ENCODE measurements at places on chromosomes 4 and X.

- DNase-seq: no peak
These were observed 40.9 kb upstream of the DCLK2 start for GRCh38 chr4:150037251-150037856.

- DNase-seq: no peak
These were observed 96.0 kb downstream of the PTTG2 start for GRCh38 chr4:38056011-38056685.

DNA sequence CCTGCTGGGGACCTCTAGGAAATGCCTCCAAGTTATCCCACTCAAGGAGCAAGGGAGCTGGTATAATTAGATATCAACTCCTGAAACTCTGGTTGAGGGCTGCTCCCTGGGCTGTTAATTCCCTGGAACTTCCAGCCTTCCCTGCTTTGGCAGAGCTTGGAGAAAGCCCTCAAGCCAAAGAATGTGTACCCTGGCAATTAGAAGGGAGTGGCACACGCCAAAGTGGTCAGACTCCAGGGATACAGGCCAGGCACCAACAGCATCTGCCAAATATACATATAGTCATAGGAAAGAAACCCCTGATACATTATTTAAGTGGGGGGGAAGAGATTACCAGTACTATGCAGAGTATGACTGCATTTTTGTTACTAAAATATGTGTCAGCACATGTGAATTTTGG, 616.8 kb downstream of the BCOR start:
- DNase-seq: no peak

DNA sequence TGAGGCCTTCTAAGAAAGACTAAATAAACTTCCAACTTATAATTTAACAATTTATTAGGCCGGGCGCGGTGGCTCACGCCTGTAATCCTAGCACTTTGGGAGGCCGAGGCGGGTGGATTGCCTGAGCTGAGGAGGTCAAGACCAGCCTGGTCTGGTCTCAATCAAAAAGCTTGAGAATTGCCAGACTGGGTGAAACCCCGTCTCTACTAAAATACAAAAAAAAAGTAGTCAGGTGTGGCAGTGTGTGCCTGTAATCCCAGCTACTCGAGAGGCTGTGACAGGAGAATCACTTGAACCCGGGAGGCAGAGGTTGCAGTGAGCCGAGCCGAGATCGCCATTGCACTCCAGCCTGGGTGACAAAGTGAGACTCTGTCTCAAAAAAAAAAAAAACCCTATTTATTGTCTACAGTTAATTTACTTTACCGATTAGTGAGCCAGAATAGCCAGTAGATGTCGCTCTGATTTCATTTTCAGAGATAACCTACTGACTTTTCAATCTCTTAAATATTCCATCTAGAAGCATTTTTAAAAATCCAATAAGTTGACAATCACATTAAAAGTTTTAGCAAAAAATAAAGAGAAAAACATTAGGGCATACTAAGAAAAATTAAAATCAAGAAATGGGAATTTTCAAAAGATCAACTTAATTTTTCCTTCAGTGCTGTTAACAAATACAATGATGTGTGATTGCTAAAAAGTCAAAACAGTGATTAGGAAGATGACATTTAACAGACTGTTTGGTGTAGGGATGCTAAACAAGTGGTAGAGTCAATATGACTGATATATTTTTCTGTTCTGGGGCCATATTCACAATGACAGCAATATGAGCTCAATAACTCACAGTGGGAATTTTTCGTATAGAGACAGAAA, 4.3 kb upstream of the SHROOM3 start:
- DNase-seq: no peak

- no peak for DNase-seq
These were observed 43.2 kb upstream of the RBM47 start for GRCh38 chr4:40672528-40673522.

- no peak for DNase-seq
These were observed 174.2 kb upstream of the ETNPPL start for GRCh38 chr4:108937066-108937465.

GRCh38 chr4:66486068-66486467, 815.8 kb upstream of the EPHA5 start:
- DNase-seq: no peak

DNA sequence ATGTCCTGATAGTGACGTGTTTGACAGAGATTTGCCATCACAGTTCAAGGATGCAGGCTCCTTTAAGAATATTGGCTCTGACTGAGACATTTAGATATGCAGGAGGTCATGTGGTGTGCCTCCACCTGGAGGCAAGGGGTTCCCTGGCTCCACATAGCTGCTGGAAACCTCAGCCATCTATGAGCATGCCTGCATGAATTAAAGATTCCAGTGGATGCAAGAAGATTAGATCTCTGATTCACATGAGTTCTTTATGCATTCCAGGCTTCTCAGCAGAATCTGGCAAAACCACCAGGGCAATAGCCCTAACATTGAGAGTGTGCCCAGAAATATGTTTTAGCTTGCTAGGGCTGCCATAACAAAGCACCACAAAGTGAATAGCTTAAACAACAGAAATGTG, 298.5 kb upstream of the AADAT start:
- DNase-seq: no peak

- DNase-seq: no peak
These were observed 959.7 kb upstream of the LCORL start for GRCh38 chr4:18981234-18981615.

DNA sequence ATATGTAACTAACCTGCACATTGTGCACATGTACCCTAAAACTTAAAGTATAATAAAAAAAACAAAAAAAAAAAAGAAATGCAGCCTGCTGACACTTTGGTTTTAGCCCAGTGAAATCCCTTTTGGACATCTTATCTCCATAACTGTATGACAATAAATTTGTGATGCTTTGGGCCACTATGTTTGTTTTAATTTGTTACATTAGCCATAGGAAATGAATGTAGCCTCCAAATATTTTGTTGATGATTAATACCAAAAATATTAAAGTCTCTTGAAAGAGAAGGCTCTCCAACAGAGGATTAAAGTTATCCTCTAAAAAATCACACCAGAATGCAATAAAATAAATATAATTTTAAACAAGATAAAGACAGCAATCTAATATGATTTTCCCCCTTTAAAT, 852.7 kb upstream of the SLIT2 start:
- no peak for DNase-seq

- DNase-seq: no peak
These were observed 125.9 kb upstream of the PJA1 start for GRCh38 chrX:69291116-69291515.

All from progenitor cell of endocrine pancreas (in vitro differentiated cells).